ENCODE measurements at places on chromosomes 4 and X. TPM values are rescaled to one million over a fixed set of nuclear protein-coding genes. Genes with fewer than 3 reads are reported as not detected.

Gene PPEF2
- total RNA-seq = 0.19 TPM

Gene MAPK10
- total RNA-seq = 3.3 TPM

Gene DKK2
- total RNA-seq = 0.19 TPM

Gene ADAMTS3
- total RNA-seq = 5.4 TPM

Gene FAM50A
- 92.2 TPM for total RNA-seq

Gene ARHGAP36
- not detected for total RNA-seq

Gene SOX3
- total RNA-seq = not detected

Gene SLITRK2
- total RNA-seq = not detected

Gene GABRG1
- total RNA-seq = not detected

Gene SLITRK4
- total RNA-seq = 0.96 TPM

Gene DNAJB14
- total RNA-seq = 56.9 TPM

Gene SASH3
- total RNA-seq = not detected

Gene SCLT1
- 17.1 TPM for total RNA-seq

Gene DMRTC1B
- not detected for total RNA-seq

Gene SPOCK3
- total RNA-seq = 2.0 TPM

Gene SCD5
- total RNA-seq = 16.3 TPM

Gene VEGFC
- 35.5 TPM for total RNA-seq

Gene RAB40A
- 0.19 TPM for total RNA-seq

Data from regular cardiac myocyte (primary cell).